ENCODE measurements at places on chromosomes 4 and X. TPM values are rescaled to one million over a fixed set of nuclear protein-coding genes. Genes with fewer than 3 reads are reported as not detected.

DNA sequence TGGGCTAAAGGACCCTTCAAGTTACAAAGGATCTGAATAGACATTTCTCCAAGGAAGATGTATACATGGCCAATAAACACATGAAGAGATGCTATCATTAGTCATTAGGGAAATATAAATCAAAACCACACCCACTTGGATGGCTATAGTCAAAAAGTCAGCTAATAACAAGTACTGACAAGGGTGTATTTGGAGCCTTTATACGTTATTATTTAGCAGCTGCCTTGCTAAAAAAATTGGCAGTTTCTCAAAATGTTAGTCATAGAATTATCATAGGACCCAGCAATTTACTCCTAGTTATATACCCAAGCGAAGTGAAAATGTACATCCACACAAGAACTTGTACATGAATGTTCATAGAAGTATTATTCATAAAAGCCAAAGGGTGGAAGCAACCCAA, 112.7 kb upstream of the DUSP21 start:
- no peak for DNase-seq

DNA sequence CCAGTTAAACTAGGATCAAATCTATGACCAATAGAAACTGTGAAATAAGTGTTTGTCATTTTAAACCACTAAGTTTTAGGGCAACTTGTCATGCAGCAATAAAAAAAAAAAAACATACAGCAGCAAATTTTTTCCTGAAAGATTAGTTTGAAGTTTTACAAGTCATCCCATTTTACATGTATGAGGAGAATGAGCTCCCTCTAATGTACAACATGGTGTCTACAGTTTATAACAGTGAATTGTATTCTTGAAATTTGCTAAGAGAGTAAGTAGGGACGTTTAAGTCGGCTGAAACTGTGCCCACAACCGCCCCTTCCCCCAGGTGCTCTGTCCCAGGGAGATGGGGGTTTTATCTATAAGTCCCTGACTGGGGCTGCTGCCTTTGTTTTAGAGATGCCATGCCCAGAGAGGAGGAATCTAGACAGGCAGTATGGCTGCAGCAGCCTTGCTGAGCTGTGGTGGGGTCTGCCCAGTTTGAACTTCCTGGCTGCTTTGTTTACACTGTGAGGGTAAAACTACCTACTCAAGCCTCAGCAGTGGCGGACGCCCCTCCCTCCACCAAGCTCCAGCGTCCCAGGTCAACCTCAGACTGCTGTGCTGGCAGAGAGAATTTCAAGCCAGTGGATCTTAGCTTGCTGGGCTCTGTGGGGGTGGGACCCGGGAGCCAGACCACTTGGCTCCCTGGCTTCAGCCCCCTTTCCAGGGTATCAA, 499.3 kb upstream of the CT83 start:
- no peak for DNase-seq

GRCh38 chr4:138192113-138192512, 50.0 kb downstream of the SLC7A11 start:
- no peak for DNase-seq

DNA sequence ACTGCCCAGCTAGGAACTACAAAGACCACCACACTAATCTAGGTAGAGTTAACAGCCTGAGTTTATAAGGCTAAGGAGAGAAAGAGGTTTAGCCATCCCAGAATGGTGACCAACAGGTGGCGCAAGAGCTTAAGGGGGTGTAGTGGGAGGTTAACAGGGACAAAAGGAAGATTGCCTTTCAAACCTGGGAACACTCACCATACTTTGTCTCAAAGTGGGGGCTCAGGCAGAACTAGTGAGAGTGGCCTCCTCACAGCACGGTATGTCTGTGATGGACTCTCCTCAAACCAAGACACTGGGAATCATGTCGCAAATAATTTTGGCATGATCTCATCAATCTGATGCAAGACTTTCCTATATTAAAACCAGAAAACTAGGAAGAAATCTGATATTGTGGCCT, 23.4 kb downstream of the CCNI start:
- no peak for DNase-seq

GRCh38 chr4:183098019-183098722, 886 bp upstream of the WWC2 start:
- DNase-seq = peak; percentile 78

GRCh38 chr4:98237204-98237603, 24.0 kb upstream of the RAP1GDS1 start:
- no peak for DNase-seq

The NLGN3 gene
- 0.38 TPM for total RNA-seq

The GLRA2 gene
- total RNA-seq = not detected

The OTUD6A gene
- not detected for total RNA-seq

The KCND1 gene
- 0.38 TPM for total RNA-seq

The CT45A5 gene
- not detected for total RNA-seq

The CTAG1B gene
- not detected for total RNA-seq

The ZXDA gene
- 3.6 TPM for total RNA-seq

The KLKB1 gene
- 1.2 TPM for total RNA-seq

The SSX4 gene
- not detected for total RNA-seq

The IDUA gene
- 8.4 TPM for total RNA-seq
